Activated T-cell treated with anti-CD3 and anti-CD28 coated beads, Interleukin-2, amount 50 U/mL, for 72 hours (primary cell): ENCODE measurements at places on chromosomes 7 and 10. TPM values are rescaled to one million over a fixed set of nuclear protein-coding genes. Genes with fewer than 3 reads are reported as not detected.

The VWDE gene
- total RNA-seq: 2.7 TPM

The SPACDR gene
- 5.6 TPM for total RNA-seq

DNA sequence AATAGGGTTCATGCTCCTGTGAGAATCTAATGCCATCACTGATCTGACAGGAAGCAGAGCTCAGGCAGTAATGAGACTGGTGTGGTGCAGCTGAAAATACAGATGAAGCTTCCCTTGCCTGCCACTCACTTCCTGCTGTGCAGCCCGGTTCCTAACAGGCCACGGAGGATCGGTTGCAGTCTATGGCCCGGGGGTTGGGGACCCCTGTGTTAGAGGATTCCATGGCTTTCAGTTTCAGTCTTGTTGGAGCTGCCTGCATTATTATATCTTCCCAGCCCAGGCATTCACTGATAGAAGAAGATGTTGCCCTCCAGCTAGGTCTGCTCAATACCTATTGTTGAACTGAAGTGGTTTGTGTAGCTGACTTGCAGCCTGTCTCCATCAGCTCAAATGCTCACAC lies 1298.8 kb downstream of the TYW1 start:
- H3K27me3 ChIP-seq: no peaks in the 10 kb centered on the region
- H3K4me3 ChIP-seq: no peak overlapping the region
- H3K4me1 ChIP-seq: no peaks in the 10 kb centered on the region

DNA sequence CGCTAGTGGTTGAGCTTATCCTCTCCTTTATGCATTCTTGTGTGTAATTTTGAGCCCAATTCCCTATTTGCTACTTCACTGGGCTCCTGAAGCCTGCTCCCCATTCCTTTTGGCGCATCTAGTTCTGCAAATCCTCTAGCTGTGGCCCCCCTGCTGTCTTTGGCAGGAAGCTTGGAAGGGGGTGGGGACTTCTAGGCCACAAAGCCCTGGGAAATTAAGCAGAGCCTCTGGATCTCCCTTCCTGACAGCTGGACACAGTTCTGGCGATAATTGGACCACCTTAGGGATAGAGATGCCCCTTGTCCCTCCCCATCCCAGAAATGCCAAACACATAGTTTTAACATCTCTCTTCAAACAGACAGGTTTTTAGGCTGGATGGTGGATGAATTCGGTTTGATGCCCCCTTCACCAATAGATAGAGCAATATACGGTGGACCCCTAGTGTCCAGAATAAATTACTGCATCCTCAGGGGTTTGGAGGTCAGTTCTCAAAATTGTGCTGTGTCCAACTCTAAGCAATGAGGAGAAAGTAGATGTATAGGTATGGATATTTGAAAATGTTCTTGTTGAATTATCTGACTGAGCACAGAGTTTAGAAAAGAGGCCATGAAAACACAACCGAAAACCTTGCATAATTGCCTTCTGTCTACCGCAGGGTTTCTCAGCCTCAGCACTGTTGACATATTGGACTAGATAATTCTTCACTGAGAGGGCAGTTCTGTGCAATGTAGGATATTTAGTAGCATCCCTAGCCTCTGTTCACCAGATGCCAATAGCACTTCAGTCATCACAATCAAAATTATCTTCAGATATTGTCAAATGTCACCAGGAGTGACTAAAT lies 75.5 kb downstream of the PAPSS2 start:
- no peaks in the 10 kb centered on the region for H3K4me1 ChIP-seq
- peak; percentile 18 for DNase-seq
- H3K27ac ChIP-seq: no peak overlapping the region
- H3K36me3 ChIP-seq: no peaks in the 10 kb centered on the region
- H3K27me3 ChIP-seq: peaks cover 39% of the 10 kb centered on the region

- peaks cover 34% of the 10 kb centered on the region for H3K27me3 ChIP-seq
- H3K4me1 ChIP-seq: no peaks in the 10 kb centered on the region
- no peak overlapping the region for H3K4me3 ChIP-seq
Observed at GRCh38 chr10:30270247-30270646, 78.8 kb downstream of the MTPAP start.
